ENCODE measurements at places on chromosomes 4 and X.

GRCh38 chrX:3450881-3451570 is 104.6 kb upstream of the MXRA5 start:
- DNase-seq = no peak

GRCh38 chr4:165299399-165300060 is 27.9 kb upstream of the MSMO1 start:
- no peak for DNase-seq

DNA sequence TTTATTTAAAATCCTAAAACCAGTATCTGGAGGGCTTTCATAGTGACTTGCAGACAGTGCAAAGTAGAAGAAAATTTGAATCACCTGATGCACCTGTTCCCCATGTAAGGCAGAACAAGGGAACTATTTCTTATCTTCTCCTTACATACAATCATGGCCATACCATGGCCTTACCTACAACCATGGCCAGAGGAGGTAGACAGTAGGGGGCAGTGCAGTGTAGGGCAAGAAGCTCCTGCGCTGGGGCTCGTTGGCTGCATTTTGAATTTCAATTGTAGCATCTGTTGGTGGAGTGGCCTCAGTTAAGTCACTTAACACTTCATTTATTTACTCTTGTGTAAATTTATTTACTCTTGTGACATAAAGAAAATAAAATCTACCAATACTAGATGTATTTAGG is 33.0 kb downstream of the GALNTL6 start:
- DNase-seq = no peak

- DNase-seq = no peak
These were observed 833.2 kb downstream of the CCSER1 start for GRCh38 chr4:90960433-90960832.

DNA sequence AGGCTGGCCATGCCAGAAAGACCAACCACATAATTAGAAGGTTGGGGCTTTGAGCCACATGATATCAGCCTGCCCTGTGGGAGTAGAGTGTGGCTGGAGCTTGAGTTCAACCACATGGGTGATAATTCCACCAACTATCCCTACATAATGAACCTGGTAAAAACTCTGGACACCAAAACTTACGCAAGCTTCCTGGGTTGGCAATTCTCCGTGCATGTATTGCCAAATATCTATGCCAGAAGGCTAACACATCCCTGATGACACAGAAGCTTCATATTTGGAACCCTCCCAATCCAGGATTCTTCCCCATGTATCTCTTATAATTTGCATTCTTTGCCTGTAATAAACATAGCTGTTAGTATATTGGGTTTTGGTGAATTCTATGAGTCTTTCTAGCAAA is 68.2 kb downstream of the FUNDC1 start:
- DNase-seq = no peak

DNA sequence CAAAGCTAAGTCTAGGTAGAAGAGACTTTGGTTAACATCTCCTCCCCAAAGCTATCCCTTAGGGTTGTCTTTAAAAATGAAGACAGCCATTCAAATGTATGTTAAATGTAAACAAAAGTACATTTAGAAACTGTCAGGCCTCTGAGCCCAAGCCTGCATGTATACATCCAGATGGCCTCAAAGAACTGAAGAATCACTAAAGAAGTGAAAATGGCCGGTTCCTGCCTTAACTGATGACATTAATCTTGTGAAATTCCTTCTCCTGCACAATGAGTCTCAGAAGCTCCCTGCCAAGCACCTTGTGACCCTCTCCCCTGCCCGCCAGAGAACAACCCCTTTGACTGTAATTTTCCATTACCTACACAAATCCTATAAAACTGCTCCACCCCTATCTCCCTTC is 377.9 kb downstream of the FAM133A start:
- DNase-seq = no peak

DNA sequence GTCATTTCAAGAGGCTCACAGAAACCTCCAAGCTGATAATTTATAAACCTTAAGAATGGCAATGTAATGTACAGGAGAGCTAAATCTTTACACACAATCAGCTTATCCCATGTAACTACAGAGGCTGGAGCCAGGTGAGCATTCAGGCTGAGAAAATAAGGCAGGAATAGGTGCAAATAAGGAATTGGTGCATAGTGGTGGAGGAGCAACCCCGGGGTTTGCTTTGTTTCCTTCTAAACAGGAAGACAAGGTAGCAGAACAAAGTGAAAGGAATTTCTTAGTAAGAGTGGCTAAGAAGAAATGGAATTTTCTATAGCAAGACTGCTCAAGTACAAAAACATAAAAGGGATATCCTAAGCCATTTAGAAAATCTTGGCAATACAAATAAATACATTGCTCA is 82.4 kb downstream of the NR3C2 start:
- no peak for DNase-seq

- DNase-seq = no peak
These were observed 15.2 kb upstream of the IQCM start for GRCh38 chr4:149830823-149831222.

DNA sequence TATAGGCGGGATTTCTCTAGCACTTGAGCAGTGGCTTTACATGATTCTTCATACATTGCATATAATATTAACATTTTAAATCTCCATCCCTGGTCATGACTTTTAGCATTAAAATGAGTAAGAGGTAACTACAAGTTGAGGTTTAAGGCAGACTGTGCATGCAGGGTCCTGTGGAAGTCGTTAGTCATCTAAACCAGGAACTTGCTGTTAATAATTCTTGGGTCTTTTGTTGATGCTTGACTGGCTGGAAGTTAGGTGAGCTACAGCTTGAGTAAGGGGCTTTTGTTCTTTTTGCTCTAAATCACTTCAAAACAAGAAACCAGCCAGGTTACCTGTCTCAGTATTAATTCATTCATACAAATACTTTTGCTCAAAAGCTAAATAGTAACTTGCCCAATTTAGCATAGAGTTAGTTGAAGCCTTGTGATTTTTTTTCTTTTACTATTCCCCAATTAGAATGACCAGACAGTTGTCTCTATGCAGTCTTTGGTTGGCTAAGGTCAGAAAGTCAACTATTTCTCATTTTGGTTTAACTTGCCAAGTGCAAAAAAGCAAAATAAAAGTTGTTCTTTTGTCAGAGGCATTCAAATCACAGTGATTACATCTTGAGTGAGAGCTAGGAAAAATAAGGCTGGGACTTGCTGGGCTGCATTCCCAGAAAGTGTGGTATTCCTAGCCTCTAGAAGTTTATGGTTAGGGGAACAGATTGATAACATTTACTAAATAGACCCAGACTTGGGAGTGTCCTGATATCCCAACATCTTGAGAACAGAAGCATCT is 516.9 kb downstream of the PDHA2 start:
- DNase-seq = no peak

GRCh38 chrX:46015653-46016052 is 529.6 kb downstream of the ZNF674 start:
- DNase-seq = no peak

GRCh38 chrX:10939424-10939823 is 171.7 kb upstream of the HCCS start:
- DNase-seq = no peak

GRCh38 chr4:141686879-141687278 is 50.5 kb downstream of the IL15 start:
- no peak for DNase-seq

DNA sequence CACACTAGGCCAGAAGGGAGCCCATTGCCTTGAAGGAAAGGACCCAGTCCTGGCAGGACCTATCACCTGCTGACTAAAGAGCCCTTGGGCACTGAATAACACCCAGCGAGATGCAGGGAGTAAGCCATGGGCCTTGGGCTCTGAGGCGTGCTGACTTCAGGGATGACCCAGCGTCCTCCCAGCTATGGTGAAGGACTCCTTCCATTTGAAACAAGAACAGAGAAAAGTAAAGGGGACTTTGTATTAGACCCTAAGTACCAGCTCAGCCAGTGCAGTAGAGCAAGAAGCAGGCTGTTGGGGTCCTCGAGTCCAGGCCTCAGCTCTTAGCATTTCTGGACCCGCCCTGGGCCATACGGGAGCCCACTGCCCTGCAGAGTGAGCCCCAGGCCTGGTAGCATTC is 5.1 kb downstream of the ETDA start:
- DNase-seq = no peak

DNA sequence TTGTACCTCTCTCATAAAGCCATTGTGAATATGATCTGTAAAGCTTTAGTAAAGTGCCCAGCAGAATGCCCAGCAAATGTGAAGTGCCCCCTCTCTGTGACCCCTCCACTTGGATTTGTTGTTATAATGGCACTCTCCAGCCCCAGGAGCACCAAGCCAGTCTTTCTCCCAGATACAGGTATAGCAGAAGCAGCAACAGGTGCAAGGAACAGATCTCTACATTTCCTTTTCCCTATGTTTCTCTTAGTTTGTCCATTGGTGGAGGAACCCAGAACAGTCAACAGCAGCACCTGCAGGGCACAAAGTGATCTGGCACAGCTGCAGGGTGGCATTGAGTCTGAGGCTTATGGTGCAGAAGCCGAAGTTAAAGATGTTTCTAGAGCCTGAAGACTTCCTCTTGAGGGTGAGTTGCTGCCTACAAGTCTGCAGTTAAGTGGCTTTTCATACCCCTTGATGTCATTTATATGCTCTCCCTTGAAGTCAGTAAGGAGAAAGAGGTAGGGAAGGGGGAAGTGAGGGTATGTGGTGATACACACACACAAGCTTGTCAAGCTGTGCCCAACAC is 16.1 kb upstream of the CXCL3 start:
- no peak for DNase-seq

- no peak for DNase-seq
These were observed 143.0 kb downstream of the RASL11B start for GRCh38 chr4:53005149-53005546.

DNA sequence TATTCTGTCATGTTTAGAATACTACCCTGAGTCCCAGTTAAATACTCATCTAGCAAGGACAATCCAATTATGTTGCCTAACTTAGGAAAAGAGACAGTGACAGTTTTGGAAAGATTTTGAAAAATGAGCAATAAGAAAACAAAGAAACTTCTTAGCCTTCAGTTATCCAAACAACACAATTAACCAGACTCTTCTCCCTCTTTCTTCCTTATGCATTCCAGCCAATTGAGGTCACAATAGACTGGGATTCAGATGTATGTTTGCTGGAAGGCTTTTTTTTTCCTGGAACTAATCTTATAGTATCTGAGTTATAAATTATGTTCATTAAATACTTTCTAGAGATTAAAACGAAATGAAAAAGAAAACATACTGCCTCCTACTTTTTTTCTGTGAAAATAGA is 109.6 kb downstream of the GUCY2F start:
- DNase-seq = no peak

DNA sequence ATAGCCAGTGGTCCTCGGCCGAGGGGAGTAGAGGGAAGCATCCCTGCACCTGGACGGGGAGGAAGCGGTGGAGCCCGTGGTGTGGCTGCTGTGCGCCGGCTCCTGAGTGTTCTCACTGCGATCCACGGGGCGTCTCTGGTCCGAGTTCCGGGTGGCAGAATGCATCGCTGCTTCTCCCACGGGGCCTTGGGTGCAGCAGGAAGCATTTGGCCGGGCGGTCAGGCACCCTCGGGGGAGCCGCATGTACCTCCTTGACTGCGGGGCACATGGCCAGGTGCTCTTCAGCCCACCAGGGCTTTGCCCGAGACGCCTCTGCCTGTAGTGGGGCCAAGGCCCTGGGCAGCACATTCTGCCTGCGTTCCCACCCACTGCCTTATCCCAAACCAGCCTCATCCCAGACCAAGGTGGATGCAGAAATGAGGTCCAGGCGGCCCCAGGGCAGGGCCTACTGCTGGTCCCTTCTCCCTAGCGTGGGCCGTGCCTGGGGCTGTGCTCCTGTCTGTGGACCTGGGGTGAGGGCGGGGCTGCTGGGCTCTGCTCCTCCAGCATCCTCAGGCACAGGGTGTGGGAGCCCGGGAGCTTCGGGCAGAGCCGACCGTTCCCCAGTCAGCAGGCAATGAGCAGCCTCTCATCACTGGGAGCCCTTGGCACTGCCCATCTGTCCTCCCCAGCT is 27.5 kb downstream of the NKX1-1 start:
- no peak for DNase-seq

DNA sequence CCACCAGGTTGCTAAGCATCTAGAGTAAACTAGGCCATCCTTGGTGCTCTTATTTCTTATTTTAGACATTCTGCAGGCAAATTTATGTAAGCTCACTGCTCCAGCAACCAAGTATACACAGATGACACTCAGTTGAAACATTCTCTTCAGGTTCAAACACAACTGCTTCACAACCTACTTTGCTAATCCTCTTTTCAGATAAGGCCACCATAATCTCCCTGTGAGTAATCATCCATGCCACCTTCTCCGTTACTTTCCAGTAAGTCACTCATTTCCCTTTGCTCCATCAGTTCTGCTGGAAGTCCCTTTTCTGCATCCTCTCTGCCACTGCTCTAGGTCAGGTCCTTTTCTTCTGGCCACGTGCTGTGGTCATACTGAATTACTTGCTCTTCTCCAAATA is 120.2 kb upstream of the WDFY3 start:
- no peak for DNase-seq

DNA sequence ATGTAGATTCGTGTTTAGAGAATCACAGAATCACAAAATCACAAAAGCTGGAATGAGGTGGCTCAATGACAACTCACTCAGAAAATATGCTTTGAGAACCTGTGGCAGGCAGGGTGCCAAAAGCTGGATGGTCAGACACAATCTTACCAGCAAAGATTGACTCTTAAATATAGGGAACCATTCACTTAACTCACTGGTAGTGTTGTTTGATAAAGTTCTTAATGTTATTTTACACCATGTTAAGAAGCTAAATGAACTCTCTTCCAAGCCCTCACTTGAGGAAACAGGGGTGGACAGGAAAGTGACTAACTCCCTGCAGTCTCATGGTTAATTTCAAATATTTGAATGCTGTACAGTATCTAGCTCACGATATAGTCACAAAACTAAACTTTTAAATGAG is 5.7 kb upstream of the SCOC start:
- no peak for DNase-seq

GRCh38 chr4:121073004-121073435 is 685 bp upstream of the NDNF start:
- no peak for DNase-seq

- DNase-seq = no peak
These were observed 387.0 kb upstream of the ACTRT1 start for GRCh38 chrX:128439159-128439558.

- no peak for DNase-seq
These were observed 40.1 kb upstream of the UGT8 start for GRCh38 chr4:114558446-114559020.

DNA sequence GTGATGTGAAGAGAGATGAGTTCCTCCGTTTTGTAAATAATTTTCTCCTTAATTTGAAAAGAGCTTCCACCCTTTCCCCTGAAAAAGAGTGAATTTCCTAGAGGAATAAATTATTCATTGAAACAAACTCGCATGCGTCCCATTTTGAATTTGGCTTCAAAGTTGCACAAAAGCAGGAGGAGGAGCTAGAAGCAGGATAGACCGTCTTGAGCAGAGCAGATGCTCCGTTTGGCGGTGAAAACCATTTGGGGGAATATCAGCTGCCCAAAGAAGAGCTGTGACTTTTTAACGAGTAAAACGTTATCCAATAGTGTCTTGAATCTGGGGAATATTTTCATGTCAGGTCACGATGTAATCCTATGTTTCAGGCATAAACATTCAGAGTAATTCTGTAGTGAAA is 42.0 kb downstream of the FAM149A start:
- no peak for DNase-seq

DNA sequence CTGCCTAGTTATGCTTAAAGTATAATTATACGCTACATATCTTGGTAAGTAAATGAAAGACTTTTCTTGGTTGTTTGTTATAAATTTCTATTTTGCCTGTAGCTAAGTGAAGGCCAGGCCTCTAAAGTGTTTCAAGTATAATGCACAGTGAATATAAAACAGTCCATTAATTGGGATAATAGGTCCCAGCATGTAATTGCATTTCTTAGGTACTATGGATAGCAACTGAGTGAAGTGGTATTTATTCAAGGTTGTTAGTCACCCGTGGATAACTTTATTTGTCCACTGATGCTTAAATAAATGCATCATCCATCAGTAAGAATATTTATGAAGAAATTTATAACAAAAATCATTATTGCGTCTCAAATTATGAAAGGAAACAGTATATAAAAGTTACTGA is 59.1 kb downstream of the TEX13C start:
- DNase-seq = no peak
